ENCODE measurements at places on chromosomes 6 and 20. TPM values are rescaled to one million over a fixed set of nuclear protein-coding genes. Genes with fewer than 3 reads are reported as not detected.

Gene ADGRF1
- 0.52 TPM for total RNA-seq

DNA sequence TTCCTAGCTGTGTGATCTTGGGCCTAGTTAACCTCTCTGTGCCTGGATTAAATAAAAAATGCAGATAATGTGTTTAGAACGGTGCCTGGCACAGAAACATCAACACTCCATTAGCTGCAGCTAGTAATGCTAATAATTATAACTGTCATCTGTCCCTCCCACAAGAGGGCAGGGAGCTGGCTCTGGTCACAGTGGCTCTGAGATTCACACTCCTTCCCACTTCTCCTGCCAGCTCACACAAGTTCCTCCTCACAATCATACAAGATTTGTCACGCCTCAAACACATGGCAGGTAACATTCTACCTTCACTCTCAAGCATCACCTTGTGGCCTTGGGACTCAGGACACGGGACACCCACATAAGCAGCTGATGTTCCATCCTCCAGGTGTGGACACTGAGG lies 2.4 kb downstream of the ADA start:
- no peak for DNase-seq

- DNase-seq = no peak
Observed at GRCh38 chr6:82957868-82958245, 107.8 kb downstream of the UBE3D start.

- no peak for DNase-seq
Observed at GRCh38 chr6:68691120-68691519, 56.0 kb downstream of the ADGRB3 start.

GRCh38 chr6:166488076-166488685 lies 98.3 kb downstream of the RAMACL start:
- DNase-seq = no peak

- no peak for DNase-seq
Observed at GRCh38 chr20:37526839-37527637, 638 bp downstream of the BLCAP start.

Measured in Caco-2 (cell line).